Stimulated activated CD4-positive, alpha-beta T cell treated with anti-CD3 and anti-CD28 coated beads, Interleukin-1b, Interleukin-23, amount 100 ng/mL, for 1 hour (primary cell): ENCODE measurements at places on chromosomes 11 and 22.

DNA sequence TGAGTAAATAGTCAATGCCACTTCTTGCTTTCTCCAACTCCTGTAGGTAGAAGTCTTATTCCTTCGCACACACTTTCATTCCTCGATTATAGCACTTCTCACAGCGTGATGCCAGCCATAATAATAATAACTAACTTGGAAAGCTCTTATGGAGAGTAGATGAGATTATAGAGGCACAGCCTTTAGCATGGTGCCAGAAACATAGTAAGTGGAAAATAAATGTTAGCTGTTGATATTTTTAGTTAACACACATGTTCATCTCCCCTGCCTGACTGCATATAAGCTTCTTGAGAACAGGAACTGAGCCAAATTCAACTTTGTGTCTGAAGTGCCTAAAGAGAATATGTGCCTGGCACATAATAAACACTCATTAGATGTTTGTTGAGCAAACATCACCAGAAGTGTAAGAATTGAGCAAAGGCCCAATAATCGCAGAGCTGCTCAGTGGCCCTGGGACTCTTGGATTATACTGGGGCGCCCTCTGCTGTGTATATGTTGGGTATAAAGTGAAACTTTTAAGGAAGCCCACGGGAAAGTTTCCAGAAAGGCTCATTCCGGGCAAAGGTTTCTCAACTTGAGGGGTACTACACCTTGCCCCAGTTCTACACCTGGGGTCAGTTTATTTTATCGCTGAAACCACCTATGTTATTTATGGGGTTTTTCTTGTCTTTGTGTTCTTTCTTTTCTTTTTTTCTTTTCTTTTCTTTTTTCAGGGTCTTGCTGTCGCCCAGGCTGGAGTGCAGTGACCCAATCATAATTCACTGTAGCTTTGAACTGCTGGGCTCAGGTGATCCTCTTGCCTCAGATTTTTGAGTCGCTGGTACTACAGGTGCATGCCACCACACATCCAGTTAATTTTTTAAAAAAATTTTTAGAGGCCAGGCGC, 22.3 kb downstream of the SLN start:
- DNase-seq, result peak; percentile 11

- DNase-seq, result no peak
Observed at GRCh38 chr11:7531011-7531410, 17.2 kb downstream of the PPFIBP2 start.

DNA sequence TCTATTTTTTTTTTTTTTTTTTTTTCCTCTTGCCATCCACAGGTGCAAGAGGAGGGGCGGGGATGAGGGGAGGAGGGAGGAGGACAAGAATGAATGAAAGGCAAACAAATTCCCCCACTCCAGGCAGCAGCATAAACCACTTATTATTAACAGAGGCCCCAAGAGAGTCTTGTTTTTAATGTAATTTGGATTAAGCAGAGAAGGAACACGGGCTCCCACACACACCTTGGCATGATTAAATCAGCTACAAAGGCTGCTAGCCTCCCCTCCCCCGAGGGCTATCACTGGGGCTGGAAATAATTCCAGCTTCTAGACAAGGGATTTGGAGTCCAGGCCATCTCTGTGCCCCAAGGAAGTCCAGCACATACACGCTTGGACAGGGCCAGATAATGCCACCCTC, 93.4 kb upstream of the DRD2 start:
- DNase-seq, result no peak

GRCh38 chr11:58905011-58905720, 34.1 kb upstream of the GLYATL1 start:
- no peak for DNase-seq

DNA sequence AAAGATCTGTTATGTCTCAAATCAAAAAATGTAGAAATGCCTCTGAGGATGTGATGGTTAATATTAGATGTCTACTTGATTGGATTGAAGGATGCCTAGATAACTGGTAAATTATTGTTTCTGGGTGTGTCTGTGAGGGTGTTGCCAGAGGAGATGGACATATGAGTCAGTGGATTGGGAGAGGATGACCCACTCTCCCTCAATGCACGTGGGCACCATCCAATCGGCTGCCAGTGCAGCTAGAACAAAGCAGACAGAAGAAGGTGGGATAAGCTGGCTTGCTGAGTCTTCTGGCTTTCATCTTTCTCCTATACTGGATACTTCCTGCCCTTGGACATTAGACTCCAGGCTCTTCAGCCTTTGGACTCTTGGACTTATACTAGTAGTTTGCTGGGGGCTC, 430.3 kb downstream of the SOX6 start:
- no peak for DNase-seq

- no peak for DNase-seq
Observed at GRCh38 chr22:18035751-18036150, 11.4 kb upstream of the MICAL3 start.

- no peak for DNase-seq
Observed at GRCh38 chr11:108253176-108253575, 30.3 kb downstream of the ATM start.

GRCh38 chr11:67649634-67650510, 658 bp downstream of the ACY3 start:
- no peak for DNase-seq

DNA sequence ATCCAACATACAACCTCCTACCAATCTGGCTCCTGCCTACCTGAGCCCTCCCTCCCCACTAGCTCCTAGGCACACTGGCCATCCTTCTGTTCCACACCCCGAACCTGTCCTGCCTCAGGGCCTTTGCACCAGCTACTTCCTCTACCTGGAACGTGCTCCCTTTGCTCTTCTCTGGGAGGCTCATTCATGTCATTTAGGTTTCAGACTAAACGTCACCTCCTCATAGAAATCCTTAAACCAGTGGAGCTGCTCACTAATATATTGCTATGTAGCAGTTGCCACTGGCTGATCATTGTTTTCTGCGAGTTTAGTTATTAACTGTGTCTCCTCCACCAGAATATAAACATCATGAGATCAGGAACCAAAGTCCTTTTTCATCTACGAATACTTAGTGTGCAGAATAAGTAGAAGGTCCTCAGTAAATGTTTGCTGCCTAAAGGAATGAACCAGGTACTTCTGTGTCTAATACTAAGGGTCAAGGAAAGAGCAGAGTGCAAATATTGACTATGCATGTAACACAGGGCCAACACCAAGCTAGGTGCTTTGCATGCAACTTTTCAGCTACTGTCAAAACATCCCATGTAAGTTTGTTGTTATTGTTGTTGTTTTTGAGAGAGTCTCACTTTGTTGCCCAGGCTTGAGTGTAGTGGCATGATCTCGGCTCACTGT, 277.6 kb upstream of the SYN3 start:
- DNase-seq, result no peak

GRCh38 chr11:100739666-100740065, 52.6 kb downstream of the ARHGAP42 start:
- DNase-seq, result no peak

- DNase-seq, result no peak
Observed at GRCh38 chr22:19998991-19999820, 17.4 kb downstream of the ARVCF start.

DNA sequence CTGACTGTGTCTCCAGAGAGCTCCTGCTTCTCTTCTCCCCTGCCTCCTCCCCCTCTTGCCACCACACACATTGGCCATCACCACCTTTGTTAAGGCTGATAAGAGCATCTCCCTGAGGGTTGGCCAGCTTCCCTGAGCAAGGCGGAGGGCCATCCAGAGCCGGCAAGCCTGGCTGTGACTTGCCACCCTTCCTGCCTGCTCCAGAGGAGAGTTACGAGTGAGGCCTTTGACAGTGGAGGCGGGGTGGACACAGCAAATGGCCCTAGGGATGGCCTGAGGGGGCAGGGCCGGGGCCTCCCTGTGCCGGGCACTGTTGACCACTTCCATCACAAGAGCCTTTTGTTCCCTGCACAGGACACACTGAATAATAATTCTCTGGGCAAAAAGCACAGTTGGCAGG, 5.4 kb downstream of the FREY1 start:
- no peak for DNase-seq

DNA sequence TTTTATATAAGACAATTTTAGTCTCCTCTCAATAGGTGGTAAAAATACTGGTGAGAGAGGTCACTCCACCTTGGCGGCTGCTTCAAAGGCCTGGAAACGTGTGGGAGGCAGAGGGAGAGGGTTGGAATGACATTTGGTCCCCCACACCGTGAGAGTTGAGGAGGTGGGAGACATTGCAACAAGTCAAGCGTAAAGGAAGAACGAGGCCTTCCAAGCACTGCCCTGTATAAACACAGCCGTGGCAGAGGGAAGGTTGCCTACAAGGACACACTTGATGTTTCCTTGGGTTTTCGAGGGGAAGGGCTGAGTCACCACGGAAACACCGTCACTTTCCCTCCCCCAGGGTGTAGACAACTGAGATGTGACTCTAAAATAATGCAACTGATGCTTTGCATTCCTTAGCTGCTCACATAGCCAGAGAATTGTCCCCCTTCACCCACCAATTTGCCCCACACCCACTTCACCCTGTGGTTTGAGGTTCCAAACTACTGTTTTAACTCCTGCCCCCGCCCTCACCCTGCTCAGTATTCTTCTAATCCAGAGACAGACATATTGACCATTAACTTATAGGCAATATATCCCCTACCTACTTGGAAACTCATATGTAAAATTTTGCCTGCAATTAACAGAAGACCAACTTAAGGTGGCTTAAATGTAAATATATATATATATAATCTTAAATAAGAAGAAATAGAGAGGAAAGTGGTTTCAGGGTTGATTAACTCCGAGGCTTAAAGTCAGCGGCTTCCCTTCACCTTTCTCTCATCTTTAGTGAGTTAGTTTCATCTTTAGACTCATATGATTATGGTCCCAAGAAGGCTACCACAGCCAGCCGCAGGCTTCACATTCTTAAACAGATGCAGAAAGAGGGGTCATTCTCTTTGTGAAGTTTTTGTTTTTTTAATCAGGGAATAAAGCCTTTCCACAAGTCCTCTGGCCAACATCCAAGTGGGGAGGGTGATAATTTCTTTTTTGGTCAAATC, 54.1 kb upstream of the BDNF start:
- DNase-seq, result no peak

DNA sequence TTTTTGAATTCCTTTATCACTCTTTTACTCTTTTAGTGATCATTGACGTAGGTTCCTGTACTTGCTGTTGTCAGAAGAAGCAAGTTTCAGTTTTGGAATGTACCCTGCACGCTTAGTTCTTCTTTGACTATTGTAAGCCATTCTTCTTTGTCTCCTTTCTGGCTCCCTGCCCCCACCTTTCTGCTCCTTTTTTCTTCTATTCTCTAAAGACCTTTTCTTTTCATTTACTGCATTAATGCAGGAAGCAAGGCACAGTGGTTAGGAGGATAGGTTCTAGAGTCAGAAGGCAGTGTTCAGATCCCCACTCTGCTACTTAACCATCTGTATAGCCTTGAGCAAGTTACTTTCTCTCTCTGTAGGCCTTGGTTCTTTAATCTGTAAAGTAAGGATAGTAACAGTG, 33.7 kb upstream of the RAG2 start:
- no peak for DNase-seq

DNA sequence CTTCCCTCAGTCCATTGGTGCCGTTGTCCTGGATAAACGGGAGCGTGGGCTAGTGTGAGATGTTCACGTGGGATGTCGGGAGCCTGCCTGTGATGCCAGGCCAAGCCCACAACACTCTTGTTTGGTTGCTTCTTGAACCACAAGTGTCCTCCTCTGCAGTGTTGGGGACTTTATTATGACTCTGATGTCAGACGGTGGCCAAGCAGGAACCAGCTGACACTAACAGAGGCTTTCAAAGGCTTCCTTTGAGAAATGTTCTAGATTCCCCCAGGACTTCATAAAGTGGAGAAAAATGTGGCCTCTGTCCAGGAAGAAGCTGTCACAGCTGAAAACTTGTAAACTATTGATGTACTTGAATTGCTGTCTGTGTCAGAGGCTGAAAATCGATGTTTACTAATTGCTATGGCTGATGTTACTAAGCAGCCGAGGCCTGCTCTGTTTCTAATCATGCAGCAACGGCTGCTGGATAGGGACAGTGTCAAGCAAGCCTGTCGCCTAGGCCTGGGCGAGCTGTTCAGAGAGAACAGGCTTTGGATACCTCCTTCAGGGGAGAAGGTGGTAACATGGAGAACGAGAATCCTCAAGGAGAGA, 131.7 kb downstream of the TBC1D22A start:
- DNase-seq, result no peak

- DNase-seq, result no peak
Observed at GRCh38 chr11:107747622-107748021, 35.8 kb upstream of the SLN start.

DNA sequence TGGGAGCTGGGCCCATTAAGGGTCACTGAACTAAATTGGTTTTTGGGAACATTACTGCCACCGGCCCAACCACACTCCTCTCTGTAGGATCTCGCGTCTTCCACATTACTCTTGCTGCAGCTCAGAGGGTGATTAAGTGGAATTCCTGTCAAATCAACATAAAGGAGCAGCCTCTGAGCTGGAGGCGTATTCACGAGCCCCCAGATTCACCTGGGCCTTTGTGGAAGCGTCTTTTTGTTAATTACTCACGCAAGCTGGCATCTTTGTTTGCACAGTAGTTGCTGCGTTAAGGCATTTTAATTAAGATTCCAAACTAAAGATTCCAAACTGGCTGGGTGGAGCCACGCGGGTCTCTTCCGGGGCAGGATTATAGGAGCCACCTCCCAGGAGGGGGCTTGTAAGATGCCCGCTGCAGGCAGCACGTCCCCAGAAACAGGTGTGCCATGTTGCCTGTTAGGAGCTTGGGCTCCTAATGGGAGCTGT, 21.5 kb upstream of the RFPL3 start:
- DNase-seq, result no peak

GRCh38 chr22:41286639-41287091, 678 bp upstream of the RANGAP1 start:
- peak; percentile 19 for DNase-seq

DNA sequence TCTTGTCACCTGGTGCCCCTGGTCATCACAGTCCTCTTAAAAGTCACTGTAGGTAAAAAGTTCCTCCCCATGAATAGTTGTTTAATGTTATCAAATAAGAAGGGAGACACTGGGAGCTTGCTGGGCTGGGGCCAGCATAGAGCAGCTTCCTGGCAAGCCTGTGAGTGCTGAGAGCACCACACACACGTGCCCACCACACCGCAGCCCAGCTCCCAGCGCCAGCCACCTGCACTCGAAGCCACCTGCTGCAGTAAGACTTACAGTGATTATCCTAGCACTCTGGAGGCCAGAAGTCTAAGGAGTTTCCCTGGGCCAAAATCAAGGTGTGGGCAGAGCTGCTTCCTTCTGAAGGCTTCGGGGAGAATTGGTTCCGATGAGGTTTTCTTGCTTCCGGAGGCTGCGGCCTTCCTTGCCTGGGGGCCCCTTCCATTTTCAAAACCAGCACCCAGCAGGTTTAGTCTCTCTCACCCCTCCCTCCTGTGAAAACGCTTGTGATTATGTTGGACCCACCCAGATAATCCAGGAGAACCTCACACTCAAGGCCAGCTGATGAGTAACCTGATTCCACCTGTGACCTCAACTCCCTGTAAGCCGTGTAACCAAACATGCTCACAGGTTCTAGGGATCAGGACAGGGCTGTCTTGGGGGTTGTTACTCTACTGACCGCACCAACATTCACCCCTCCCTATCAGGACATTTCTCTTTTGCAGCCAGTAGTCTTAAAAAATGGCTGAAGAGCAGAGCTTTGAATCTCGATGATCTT, 687.2 kb downstream of the TBC1D22A start:
- DNase-seq, result no peak

GRCh38 chr11:90134478-90135003, at the start of gene NAALAD2:
NAALAD2 (plus strand) TSS chr11:90134663; CDS start chr11:90134759, 96 bp downstream.
- DNase-seq, result no peak

GRCh38 chr11:14908214-14908880, 16.3 kb upstream of the CYP2R1 start:
- no peak for DNase-seq
